D341Med (cell line): ENCODE measurements at places on chromosomes 7 and 10.

- DNase-seq = no peak
Observed at GRCh38 chr10:11279314-11279713, 261.6 kb downstream of the CELF2 start.

GRCh38 chr7:26298472-26299058 lies 6.9 kb downstream of the SNX10 start:
- no peak for DNase-seq

GRCh38 chr7:73839743-73840714 lies 2.3 kb downstream of the METTL27 start:
- DNase-seq = no peak

GRCh38 chr7:107854989-107855388 lies 36.0 kb upstream of the DLD start:
- no peak for DNase-seq

GRCh38 chr7:3459111-3459510 lies 158.1 kb downstream of the SDK1 start:
- no peak for DNase-seq

- no peak for DNase-seq
Observed at GRCh38 chr7:25860275-25861163, 291.5 kb upstream of the NFE2L3 start.

- DNase-seq = no peak
Observed at GRCh38 chr7:80768756-80769155, 130.3 kb downstream of the CD36 start.

DNA sequence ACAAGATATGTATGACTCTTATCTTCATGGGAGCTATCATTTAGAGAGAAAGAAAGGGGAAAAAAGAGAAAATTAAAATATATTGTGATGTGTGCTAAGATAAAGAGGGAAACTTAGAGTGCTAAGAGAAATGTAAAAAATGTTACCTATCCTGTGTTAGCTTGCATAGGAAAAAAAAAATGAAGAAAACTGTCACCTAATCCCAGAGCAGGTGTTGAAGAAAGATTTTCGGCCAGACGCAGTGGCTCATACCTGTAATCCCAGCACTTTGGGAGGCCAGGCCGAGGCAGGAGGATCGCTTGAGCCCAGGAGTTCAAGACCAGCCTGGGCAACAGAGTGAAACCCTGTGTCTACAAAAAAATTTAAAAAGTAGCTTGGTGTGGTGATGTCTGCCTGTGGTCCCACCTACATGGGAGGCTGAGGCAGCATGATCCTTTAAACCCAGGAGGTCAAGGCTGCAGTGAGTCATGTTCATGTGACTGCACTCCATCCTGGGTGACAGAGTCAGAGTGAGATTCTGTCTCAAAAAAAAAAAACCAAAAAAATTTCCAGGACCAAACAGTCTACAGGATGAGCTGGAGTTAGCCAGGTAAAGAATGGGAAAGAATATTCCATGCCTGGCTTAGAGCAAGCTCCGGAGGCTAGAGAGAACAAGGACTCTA lies 2.4 kb upstream of the MKLN1 start:
- DNase-seq = no peak

- DNase-seq = no peak
Observed at GRCh38 chr10:131464789-131465188, 153.3 kb upstream of the TCERG1L start.

- no peak for DNase-seq
Observed at GRCh38 chr7:46283852-46284251, 362.8 kb upstream of the IGFBP3 start.

DNA sequence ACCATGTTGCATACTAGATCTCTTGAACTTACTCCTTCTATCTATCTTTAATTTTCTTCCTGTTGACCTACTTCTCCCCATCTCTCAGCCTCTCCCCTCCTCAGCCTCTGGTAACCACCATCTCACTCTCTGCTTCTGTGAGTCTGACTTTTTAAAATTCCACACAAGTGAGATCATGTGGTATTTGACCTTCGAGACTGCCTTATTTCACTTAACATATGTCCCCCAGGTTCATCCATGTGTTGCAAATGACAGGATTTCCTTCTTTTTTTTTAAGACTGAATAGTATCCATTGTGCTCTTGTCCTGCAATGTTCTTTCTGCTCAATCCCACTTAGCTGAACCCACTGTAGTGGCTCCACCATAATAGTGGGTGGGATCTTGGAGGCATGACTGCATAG lies 51.4 kb upstream of the DNAJC1 start:
- no peak for DNase-seq

- no peak for DNase-seq
Observed at GRCh38 chr7:49174396-49174795, 250.0 kb downstream of the CDC14C start.

GRCh38 chr10:102537367-102537766 lies 33.6 kb downstream of the SUFU start:
- DNase-seq = no peak

GRCh38 chr10:79244068-79244442 lies 103.2 kb upstream of the PPIF start:
- DNase-seq = no peak

DNA sequence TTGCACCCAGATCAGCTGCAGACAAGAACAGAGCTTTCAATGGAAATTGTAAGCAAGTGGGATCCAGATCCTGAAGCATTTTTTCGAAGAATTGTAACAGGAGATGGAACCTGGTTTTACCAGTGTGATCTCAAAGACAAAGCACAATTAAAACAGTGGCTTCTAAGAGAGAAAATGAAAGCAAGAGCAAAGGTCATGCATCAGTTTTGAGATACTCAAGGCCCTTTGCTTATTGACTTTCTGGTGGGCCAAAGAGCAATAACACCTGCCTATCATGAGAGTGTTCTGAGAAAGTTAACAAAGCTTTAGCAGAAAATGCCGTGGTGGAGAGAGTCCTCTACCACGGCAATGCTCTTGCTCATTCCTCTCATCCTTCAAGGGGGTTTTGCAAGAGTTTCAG lies 194.8 kb downstream of the TMEM178B start:
- no peak for DNase-seq
